Retinal pigment epithelial cell (primary cell): ENCODE measurements at places on chromosomes 12 and 14.

DNA sequence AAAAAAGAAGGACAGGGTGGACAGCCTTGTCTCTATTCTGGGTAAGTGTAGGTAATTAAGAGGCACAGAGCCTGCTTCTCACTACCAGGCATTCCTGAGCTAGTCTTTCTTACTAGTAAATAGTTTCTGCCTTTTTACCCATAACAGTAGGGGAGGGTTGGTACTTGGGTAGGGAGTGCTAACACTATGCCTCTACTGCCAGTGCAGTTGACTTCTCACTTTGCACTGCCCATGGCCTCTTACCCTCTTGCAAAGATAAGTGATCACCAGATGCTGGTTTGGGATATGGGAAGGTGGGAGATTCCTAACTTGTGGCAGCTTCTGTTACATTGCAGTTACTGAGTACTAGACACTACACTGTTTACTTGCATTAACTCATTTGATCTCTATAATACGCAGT lies 11.6 kb downstream of the AHSA1 start:
- DNase-seq, result no peak

DNA sequence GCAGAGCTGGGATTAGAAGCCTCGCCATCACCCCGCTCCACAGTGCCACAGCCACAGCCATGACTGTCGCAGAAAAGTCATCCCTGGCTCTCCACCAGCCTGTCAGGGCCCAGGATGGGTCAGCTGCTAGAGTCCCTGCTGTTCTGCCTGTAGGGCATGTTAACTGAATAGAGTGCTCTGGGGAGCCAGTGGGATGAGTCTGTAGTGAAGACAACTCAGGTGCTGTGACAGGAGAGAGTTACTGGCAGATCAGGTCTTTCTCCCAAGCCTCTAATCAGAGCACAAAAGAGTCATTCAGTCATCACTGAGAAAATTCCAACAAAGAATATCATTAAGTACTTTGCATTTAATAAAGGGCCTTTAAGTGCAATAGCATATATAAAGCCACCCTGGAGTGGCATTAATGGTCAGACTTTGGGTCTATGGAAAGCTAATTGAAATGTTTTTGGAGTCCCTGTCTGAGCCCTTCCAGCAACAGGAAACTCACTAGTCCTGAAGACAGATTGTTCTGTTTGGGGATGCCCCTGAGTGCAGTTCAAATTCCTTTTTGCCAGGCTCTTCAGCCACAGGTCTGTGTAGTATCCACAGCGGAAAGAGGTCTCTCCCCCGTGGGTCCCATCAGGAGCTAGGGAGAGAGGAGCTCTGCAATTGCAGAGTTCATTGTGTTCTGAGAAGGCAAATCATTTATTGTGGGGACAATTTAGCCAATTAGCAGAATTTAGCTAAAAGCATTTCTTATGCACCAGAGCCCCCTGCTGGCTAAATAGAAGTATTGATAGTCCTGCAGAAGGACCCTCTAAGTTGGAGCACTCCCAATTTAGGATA lies 45.2 kb upstream of the C14orf132 start:
- no peak for DNase-seq

GRCh38 chr12:15697201-15697600 lies 92.0 kb downstream of the EPS8 start:
- DNase-seq, result no peak

DNA sequence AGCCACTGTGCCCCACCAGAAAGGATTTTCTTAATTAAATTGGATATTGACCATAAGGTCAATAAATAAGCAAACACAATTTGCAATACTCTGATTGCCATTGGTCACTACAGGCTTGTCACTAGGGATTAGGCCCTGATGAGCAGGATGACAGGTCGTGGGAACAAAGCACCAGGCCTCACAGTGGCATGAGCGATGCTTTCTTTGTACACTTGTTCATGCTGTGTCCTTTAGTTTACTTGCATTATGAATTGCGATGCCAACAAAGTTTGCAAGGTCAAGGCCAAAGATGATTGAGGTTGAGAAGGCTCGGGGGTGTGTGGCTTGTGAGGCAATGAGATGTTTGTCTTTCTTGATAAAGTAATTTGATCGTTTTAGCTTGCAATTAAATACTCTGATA lies 136.0 kb downstream of the TTC8 start:
- no peak for DNase-seq

DNA sequence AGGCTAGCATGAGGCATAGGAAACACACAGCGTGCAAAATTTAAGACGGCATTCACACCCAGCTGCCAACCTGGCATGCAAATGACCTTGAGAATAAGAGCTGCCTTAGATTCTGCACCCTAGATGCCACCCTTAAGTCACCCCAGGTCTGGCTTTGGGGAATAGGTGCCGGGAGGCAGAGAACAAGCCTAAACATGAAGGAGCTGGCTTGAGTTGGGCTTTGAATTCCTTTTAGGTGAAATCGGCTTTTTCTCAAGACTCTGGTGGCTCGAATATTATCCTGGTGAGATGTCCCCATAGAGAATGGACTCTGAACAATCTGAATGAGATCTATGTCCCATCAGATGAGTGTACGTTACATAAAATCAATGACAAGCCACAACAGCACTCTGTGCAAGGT lies 1090.5 kb downstream of the VRK1 start:
- no peak for DNase-seq

DNA sequence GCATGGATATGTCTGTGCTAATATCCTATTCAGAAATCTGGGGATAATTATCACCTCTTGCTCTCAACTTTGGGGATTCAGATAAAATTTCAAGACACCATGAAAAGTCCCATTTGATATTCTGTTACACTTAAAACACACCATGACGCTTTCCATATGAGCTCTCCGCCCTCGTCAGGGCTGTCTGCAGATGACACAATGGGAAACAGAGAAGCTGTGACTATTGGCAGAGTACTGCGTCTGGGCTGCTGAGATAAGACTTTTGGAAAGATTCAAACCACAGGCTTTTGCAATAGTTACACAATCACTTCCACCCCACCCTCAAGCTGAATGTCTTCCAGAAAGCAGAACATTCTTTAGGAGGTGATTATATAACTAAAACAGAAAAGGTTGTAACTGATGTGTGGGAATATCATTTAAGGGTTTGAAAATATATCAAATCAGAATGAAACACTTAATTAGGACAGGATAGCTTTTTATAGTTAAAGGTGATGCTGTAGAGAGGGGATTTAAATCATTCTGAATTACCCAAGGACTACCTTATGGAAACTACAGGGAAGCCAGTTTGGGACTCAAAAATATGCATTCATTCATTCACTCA lies 75.3 kb upstream of the TMPO start:
- DNase-seq, result peak; percentile 43

- DNase-seq, result no peak
These were observed 100.1 kb downstream of the DYRK2 start for GRCh38 chr12:67748743-67749040.

DNA sequence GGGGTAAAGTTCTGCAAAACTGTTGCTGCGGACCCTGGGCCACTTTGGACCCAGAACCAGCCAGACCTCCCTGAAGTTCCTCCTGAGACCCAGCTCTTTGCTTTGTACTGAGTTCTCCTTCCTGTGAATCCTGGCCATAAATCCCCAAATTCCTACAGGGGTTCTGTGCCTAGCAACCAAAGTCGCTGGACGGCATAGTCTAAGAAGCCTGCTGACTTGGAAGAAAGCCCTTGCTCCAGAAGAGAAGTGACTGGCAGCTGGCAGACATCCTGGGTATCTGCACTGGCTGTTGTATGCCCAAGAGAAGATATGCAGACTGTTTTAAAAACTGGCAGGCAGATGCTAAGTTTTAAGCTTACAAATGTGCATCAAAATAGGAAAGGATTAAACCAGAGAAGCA lies 99.9 kb upstream of the SLC24A4 start:
- DNase-seq, result no peak

DNA sequence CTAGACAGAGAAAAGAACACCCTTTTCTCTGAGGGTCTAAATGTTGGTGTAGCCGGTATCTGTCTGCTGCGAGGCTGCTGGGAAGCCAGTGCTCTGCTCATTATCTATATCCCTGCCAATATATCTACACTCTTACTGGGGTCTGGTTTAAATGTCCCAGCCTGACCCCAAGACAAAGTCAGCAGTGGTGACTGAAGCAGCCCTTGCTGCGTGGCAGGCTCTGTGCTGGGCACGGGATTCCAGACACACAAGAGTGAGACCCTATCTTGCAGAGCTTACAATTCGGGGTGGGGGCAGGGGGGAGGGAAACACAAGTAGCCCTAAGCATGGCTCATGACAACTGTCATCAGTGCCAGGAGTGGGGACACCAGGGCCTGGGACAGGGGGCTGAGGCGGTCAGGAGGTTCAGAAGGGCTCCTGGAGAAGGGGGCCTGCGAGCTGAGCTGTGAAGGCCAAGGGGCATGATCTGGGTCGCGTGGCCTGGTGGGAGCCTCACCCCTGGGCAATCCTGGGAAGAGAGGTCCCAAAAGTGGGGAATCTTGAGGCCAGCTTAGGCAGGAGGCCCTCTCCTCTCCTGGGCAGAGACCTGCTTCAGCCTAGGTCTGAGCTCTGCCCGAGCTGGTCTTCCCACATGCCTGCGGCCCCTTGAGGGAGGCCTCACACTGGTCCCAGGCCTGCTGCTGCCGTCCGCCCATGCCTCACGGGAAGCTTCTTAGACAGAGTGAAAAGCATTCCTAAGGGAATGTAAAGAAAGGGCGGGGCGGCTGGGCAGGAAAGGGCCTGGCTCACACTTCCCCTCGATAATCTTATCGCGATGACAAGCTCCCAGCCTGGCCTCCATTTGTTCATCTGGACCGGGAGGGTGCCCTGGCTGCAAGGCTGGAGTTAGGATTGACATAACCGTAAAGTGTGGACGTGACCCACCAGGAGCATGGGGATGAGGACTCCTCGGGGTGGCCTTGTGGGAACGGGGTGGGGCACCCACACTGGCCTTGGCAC lies 7.3 kb upstream of the RCOR1 start:
- peak; percentile 75 for DNase-seq

GRCh38 chr14:29851397-29851796 lies 76.2 kb downstream of the PRKD1 start:
- no peak for DNase-seq

GRCh38 chr12:106113042-106113441 lies 25.7 kb downstream of the NUAK1 start:
- DNase-seq, result no peak

DNA sequence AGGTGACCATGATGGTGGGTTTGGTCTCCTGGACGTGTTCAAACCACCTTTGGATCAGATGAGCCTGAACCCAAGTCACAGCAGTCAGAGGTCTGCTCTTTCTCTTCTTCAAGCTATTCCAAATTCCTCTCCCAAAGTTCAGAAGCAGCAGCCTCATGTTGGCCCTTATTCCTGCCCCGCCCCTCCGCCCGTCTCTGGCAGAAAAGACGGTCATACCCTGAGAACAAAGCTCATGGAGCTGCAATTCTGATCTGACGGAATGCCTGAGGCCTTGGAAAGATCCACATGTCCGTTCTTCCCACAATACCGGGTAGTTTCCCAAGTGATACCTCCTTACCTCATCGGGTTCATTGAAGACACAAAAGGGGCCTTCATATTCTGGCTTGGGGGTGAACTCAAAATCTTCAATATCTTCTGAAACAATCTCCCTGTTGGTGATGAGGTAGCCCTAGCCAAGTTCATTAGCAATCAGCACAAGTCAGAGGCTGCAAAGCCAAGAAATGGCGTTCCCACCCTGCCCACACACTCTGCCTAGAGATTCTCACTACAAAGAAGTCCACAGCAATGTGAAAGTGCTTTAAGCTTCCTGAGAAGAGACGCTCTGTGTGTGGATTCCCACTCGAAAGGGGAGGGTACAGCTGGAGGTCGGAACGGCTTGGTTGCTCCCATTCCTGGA lies 11.2 kb downstream of the POLE start:
- DNase-seq, result no peak

GRCh38 chr14:53601409-53601808 lies 355.2 kb downstream of the BMP4 start:
- no peak for DNase-seq

DNA sequence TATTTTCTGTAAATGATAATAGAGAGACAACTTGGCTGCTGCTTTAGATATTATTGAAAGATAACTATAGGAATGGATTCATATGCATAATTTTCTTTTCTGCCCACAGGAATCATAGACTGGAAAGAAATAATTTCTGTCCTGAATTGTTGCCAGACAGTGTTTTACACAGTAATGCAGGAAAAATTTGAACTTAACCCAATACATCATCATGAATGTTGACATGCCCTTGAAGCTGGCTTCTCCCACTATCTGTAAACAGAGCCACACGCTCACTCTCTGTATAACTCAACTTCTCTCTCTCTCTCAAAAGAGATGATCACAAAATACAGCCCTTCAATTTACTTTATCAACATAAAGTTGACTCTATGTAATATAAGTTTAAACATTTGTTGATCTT lies 56.6 kb downstream of the PAX9 start:
- no peak for DNase-seq

- DNase-seq, result no peak
These were observed 34.1 kb downstream of the ZNF664 start for GRCh38 chr12:124006846-124007713.

DNA sequence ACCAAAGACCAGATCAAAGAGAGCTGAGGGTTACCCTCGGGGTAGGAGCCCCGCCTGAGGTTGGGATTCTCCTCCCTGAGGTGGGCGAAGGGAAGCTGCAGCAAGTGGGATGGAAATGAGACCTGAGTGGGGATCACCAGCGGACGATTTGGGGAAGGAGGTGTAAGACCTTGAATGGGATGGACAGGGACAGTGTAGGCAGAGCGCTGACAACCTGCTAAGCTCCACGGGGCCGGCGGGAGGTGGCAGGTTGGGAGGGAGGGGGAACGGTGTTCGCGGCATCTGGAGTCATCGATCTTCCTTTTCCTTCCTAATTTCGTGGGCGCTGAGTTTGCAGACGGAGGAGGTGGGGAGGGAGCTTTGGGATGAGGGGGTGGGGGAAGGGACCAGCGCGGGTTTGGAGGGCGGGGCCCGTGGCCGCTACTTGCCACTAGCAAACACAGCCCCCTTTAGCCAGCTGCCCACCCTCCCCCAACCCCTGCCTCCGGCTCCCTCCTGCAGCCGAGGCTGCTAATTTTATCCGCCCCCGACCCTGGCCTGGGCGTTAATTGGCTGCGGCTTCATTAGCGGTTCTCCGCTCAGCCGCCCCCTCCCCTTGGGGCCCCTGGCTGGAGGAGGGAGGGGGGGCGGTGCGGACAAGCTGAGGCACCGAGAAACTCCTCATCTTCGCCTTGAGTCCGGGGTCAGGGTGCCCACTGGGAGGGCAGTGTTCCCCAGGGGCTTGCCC lies 2.8 kb upstream of the SHMT2 start:
- no peak for DNase-seq

DNA sequence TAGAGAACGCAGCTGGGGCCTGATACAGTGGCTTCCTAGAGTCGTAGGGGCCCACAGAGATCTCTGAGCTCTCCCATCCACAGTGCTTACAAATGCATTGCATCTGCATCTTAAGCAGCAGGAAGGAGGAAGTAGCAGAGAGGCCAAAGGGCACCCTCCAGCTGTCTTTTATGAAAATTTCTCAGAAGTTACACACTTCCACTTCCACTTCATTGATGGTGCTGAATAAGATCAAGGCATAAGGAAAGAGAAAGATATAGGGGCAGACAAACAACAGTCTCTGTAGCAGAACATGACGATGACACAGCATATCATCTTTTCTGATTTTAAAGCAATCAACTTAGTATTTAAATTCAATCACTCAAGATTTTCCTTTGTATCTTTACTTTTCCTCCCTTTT lies 51.6 kb upstream of the ABCC9 start:
- no peak for DNase-seq

GRCh38 chr12:26803552-26803951 lies 29.4 kb downstream of the ITPR2 start:
- DNase-seq, result no peak

- no peak for DNase-seq
These were observed 176.1 kb downstream of the AEBP2 start for GRCh38 chr12:19615384-19615725.
